Psoas muscle (tissue), 8 donors: ENCODE measurements at places on chromosomes 4 and X. TPM values are rescaled to one million over a fixed set of nuclear protein-coding genes. Genes with fewer than 3 reads are reported as not detected.
A peak's percentile ranks its signal among the peaks of the same experiment; 100 is the strongest.

GRCh38 chr4:21592970-21593670 is 355.5 kb downstream of the KCNIP4 start:
- no peak for DNase-seq
- no peaks in the 10 kb centered on the region for H3K27me3 ChIP-seq
- no peak overlapping the region for H3K27ac ChIP-seq
- no peaks in the 10 kb centered on the region for H3K36me3 ChIP-seq

GRCh38 chr4:25938366-25938765 is 24.3 kb downstream of the SMIM20 start:
- no peaks in the 10 kb centered on the region for H3K4me1 ChIP-seq
- H3K4me3 ChIP-seq, result no peak overlapping the region
- DNase-seq, result no peak
- H3K27ac ChIP-seq, result no peak overlapping the region
- no peaks in the 10 kb centered on the region for H3K27me3 ChIP-seq

DNA sequence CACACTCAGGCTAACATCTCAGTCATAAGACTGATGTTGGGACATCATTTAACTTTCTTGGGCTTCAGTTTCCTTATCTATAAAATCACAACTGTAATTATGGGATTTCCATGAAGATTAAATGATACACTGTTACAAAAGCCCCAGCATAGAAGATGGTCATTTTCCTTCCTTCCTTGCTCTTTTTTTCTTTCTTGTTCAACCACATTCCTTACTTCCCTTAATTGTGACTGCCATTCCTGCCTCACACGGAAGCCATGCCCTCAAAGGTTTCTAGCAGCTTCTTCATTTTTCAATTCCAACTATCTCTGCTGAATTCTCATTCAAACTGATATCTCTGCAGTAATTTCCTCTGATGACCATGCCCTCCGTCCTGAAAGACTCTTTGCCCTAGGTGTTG is 311.8 kb downstream of the PPP3CA start:
- H3K4me3 ChIP-seq, result no peak overlapping the region
- peaks cover 18% of the 10 kb centered on the region for H3K36me3 ChIP-seq
- DNase-seq, result no peak

Gene ODAPH
- not detected for total RNA-seq

GRCh38 chr4:57442831-57443291 is 332.7 kb upstream of the IGFBP7 start:
- no peak for DNase-seq
- peaks cover 2% of the 10 kb centered on the region for H3K27me3 ChIP-seq
- H3K4me1 ChIP-seq, result no peaks in the 10 kb centered on the region
- no peaks in the 10 kb centered on the region for H3K36me3 ChIP-seq

DNA sequence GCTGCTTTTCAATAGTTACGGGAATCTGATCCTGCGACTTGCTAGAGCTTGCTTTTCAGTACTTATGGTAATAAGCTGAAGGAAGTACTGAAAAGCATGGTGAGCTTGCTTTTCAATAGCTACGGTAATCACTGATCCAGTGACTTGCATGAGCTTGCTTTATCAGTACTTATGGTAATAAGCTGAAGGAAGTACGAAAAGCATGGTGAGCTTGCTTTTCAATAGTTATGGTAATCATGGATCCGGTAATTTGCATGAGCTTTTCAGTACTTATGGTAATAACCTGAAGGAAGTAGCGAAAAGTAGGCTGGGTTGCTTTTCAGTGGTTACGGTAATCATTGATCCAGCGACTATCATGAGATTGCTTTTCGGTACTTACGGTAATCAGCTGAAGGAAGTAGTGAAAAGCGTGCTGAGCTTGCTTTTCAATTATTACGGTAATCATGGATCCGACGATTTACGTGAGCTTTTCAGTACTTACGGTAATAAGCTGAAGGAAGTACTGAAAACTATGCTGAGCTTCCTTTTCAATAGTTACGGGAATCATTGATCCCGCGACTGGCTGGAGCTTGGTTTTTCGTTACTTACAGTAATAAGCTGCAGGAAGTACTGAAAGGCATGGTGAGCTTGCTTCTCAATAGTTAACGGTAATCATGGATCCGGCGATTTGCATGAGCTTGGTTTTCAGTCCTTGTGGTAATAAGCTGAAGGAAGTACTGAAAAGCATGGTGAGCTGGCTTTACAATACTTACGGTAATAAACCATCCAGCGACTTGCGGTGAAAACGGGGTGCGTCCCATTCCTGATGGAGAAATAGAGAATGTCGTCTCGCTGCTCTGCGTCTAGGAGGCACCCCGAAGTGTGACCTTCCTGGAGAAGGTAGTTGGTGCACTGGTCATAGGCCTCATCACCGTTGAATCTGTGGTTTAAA is 6.5 kb downstream of the CRLF2 start:
- no peak for DNase-seq
- no peak overlapping the region for H3K27ac ChIP-seq
- H3K36me3 ChIP-seq, result no peaks in the 10 kb centered on the region
- no peaks in the 10 kb centered on the region for H3K4me1 ChIP-seq
- no peaks in the 10 kb centered on the region for H3K27me3 ChIP-seq

- no peak for DNase-seq
- H3K27me3 ChIP-seq, result peaks cover 24% of the 10 kb centered on the region
- no peaks in the 10 kb centered on the region for H3K36me3 ChIP-seq
- no peak overlapping the region for H3K4me3 ChIP-seq
These were observed 66.3 kb downstream of the SRPX start for GRCh38 chrX:38154340-38154739.

DNA sequence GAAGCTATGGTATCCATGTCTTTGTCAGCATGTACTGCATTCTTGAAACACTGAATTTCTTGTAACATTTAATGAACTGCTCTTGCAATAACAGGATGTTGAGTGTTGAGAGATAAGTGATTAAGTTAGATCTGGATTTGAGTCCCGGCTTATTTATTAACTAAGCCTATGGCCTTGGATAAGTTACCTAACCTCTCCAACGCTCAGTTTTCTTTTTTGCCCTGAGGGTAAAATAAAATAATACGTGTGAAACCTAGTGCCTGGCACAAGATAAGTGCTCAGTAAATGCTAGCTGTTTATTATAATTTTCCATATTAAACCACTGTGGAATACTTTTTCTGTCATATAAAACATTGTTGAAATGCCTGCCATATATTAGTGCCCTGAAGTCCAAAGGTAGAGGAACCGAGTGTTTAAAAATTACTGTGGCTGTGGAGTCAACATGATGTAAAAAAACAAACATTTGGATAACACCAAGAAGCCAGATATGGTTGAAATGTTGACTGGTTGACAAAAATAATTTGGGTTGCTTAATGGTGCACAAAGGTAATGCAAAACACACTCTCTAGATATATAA is 58.6 kb upstream of the ALB start:
- H3K36me3 ChIP-seq, result no peaks in the 10 kb centered on the region
- H3K27me3 ChIP-seq, result peaks cover 2% of the 10 kb centered on the region
- H3K27ac ChIP-seq, result no peak overlapping the region
- DNase-seq, result no peak
- no peak overlapping the region for H3K4me3 ChIP-seq

- DNase-seq, result peak; percentile 53
- H3K4me3 ChIP-seq, result no peak overlapping the region
- H3K36me3 ChIP-seq, result peaks cover 3% of the 10 kb centered on the region
- no peak overlapping the region for H3K27ac ChIP-seq
These were observed 66.1 kb downstream of the TNIP2 start for GRCh38 chr4:2689825-2690700.

Gene GNRHR
- total RNA-seq, result not detected

Gene FAM47A
- not detected for total RNA-seq

Gene TMSB4X
- 382 TPM for total RNA-seq

- no peak overlapping the region for H3K27ac ChIP-seq
- H3K36me3 ChIP-seq, result no peaks in the 10 kb centered on the region
- no peak overlapping the region for H3K4me3 ChIP-seq
These were observed 227.8 kb downstream of the DCLK2 start for GRCh38 chr4:150305995-150306394.

GRCh38 chrX:40122487-40122886 is 24.7 kb upstream of the BCOR start:
- H3K27me3 ChIP-seq, result peaks cover 22% of the 10 kb centered on the region
- no peaks in the 10 kb centered on the region for H3K4me1 ChIP-seq
- no peak for DNase-seq
- H3K4me3 ChIP-seq, result no peak overlapping the region
- H3K36me3 ChIP-seq, result no peaks in the 10 kb centered on the region

DNA sequence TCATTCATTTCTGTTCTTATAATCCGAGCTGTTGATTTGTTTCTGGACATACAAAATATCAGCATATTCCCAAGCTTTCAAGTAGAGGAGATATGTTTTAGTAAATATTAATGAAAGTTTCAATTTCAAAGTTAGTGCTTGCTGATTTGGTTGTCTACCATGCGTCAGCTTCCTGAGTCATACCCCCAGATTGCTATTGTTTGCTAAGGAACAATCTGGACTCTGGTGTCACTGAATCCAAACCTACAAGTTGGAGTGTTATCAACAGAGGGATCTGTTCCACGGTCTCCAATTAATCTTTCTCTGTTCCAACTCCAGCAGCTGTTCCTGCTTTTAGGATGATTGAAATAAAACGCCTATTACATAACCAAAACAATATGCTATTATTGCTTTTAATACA is 96.1 kb upstream of the FAM9A start:
- no peaks in the 10 kb centered on the region for H3K36me3 ChIP-seq
- H3K27me3 ChIP-seq, result peaks cover 2% of the 10 kb centered on the region
- H3K4me3 ChIP-seq, result no peak overlapping the region
- no peaks in the 10 kb centered on the region for H3K4me1 ChIP-seq
- DNase-seq, result no peak
- no peak overlapping the region for H3K27ac ChIP-seq

Gene SPIN2A
- 0.24 TPM for total RNA-seq

DNA sequence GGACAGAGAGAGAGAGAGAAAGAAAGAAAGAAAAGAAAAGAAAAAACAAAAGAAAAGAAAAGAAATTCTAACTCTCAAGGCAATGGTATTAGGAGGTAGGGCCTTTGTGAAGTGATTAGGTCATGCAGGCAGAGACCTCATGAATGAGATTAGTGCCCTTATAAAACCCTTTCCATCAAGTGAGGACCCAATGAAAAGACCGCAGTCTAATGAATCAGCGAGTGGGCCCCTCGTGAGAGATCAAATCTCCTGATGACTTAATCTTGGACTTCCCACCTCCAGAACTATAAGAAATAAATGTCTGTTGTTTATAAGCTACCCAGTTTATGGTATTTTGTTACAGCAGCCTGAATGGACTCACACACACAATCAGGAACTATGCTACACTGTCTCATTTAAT is 16.9 kb downstream of the AASDH start:
- no peaks in the 10 kb centered on the region for H3K36me3 ChIP-seq
- no peak for DNase-seq
- H3K27ac ChIP-seq, result no peak overlapping the region
- H3K4me3 ChIP-seq, result no peak overlapping the region
- no peaks in the 10 kb centered on the region for H3K27me3 ChIP-seq
- H3K4me1 ChIP-seq, result no peaks in the 10 kb centered on the region

Gene GRIA2
- not detected for total RNA-seq

- no peaks in the 10 kb centered on the region for H3K36me3 ChIP-seq
- H3K4me3 ChIP-seq, result no peak overlapping the region
- no peak for DNase-seq
- H3K4me1 ChIP-seq, result no peaks in the 10 kb centered on the region
- no peak overlapping the region for H3K27ac ChIP-seq
- no peaks in the 10 kb centered on the region for H3K27me3 ChIP-seq
These were observed 42.0 kb upstream of the MTMR8 start for GRCh38 chrX:64437218-64437617.

- H3K4me1 ChIP-seq, result no peaks in the 10 kb centered on the region
- peaks cover 29% of the 10 kb centered on the region for H3K27me3 ChIP-seq
- no peaks in the 10 kb centered on the region for H3K36me3 ChIP-seq
- DNase-seq, result no peak
- H3K4me3 ChIP-seq, result no peak overlapping the region
These were observed 18.1 kb downstream of the GUCY2F start for GRCh38 chrX:109463784-109464183.

DNA sequence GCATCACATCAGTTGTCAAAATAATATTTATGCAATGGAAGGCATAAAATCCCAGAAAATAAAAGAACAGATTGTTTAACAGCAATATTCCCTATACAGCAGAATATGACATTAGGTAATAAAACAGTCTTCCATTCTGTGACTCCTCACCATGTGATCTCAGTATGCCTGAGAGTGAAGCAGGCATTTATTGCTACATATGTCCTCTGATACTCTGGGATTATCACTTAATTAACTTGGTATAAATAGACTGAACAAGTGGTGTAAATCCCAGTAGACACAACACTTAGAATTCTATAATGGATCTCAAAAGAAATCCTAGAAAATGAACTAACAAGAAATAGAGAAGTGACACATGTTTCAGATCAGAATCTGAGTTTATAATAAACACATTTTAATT is 841.3 kb downstream of the PDHA2 start:
- no peaks in the 10 kb centered on the region for H3K27me3 ChIP-seq
- H3K36me3 ChIP-seq, result no peaks in the 10 kb centered on the region
- H3K27ac ChIP-seq, result no peak overlapping the region
- H3K4me1 ChIP-seq, result no peaks in the 10 kb centered on the region
- no peak for DNase-seq
- no peak overlapping the region for H3K4me3 ChIP-seq

DNA sequence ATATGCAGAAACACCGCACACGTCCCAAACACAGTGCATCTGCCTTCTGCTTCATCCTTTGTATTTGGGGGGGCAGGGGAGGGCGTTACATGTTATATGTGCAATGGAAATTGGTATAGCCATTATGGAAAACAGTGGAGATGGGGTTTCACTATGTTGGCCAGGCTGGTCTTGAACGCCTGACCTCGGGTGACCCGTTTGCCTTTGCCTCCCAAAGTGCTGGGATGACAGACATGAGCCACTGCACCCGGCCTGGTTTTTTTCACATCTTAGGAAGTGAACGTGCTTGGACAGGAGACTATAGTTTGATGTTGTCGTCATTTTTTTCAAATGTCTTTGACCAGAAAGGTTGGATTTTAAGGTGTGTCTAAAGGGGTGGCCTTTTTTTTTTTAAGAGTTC is 88.6 kb downstream of the DHRSX start:
- no peak overlapping the region for H3K4me3 ChIP-seq
- no peaks in the 10 kb centered on the region for H3K36me3 ChIP-seq
- DNase-seq, result no peak
- no peak overlapping the region for H3K27ac ChIP-seq

DNA sequence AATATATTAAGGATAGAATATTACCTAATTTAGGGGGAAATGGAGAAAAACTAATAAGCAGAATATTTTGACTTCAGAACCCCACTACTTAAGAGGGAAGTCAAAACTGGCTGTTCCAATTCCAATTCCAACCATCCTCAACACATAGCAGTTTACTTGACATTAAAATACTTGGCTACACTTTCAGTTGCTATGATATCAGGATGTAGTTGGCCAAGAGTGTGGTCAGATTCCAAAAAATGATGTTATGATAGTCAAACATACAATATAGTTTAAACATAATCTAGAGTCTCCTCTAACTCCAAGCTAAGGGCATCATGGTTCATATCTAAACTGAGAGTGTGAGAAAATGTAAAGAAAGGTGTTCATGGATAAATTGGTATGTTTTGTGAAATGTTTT is 16.5 kb upstream of the SMIM14 start:
- DNase-seq, result no peak
- H3K27me3 ChIP-seq, result no peaks in the 10 kb centered on the region
- H3K36me3 ChIP-seq, result peaks cover 12% of the 10 kb centered on the region

Gene GAGE12J
- total RNA-seq, result not detected

GRCh38 chr4:4472344-4472958 is 69.4 kb downstream of the STX18 start:
- H3K4me1 ChIP-seq, result no peaks in the 10 kb centered on the region
- no peak for DNase-seq
- H3K27ac ChIP-seq, result no peak overlapping the region
